ENCODE measurements at places on chromosomes 7 and 10. TPM values are rescaled to one million over a fixed set of nuclear protein-coding genes. Genes with fewer than 3 reads are reported as not detected.

The NAT16 gene
- polyA plus RNA-seq = not detected

The EIF4EBP2 gene
- 71.0 TPM for polyA plus RNA-seq

The SUFU gene
- 27.1 TPM for polyA plus RNA-seq

The SUGCT gene
- 11.9 TPM for polyA plus RNA-seq

The TAS2R4 gene
- polyA plus RNA-seq = 0.73 TPM

- DNase-seq = no peak
Measured at GRCh38 chr7:157462419-157462771, 125.6 kb downstream of the DNAJB6 start.

GRCh38 chr10:32007026-32007425 is 49.2 kb downstream of the KIF5B start:
- no peak for DNase-seq

GRCh38 chr10:77214799-77215198 is 422.8 kb downstream of the KCNMA1 start:
- no peak for DNase-seq

GRCh38 chr7:64882341-64883112 is 20.5 kb upstream of the ZNF273 start:
- no peak for DNase-seq

GRCh38 chr7:138246428-138246827 is 170.2 kb downstream of the AKR1D1 start:
- no peak for DNase-seq

DNA sequence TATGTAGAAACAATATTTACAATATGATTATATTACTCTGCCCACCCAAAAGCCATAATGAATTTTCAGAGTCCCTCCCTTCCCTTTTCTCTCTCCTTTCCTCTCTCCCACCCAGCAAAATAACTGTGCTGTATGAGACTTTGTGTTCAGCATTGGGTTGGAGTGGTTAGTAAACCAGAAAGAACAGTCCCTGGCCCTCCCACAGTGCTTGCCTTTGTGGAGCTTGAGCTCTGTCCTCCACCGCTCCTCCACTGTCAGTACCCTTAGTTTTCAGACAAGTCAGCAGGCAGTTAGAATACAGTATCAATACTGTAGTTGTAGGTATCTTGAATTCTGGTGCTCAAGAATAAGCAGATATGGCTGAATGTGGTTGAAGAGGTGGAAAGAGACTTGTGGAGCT is 92.7 kb downstream of the CDK14 start:
- no peak for DNase-seq

DNA sequence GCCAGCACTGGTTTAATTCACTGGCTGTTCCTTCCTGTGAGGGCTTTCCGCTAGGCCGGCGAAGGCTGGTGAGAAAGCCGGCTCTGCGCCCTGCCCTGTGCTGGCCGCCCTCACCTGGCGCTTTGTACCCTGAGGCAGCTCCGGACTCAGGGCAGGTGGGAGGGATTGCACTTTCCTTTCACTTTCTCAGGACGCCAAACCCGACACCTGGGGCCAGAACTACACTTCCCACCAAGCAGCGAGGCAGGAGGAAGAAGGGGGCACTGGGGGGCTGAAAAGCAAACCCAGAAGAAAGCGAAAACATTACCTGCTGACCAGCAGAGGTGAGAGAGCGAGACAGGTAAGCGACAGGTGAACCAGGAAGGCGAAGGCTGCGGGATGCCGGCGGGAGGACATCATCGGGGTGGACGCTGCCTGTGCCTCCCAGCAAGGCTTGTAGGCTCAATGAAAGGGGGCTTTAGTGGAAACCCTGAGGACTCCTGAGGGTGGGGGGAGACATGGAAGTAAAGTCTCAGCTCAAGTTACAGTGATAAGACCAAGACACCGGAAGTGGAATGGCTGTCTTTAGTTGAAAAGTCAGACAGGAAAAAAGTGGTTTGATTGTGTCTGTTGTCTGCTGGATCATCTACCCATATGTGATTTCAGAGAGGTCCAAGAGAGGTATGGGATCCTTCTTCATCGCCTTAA is at the start of gene RAB19:
Gene RAB19 (plus strand): TSS at position 181 of the 687 bp plus-strand sequence. CDS start 3,589 bp downstream, outside the sequence.
- DNase-seq = peak; percentile 17

DNA sequence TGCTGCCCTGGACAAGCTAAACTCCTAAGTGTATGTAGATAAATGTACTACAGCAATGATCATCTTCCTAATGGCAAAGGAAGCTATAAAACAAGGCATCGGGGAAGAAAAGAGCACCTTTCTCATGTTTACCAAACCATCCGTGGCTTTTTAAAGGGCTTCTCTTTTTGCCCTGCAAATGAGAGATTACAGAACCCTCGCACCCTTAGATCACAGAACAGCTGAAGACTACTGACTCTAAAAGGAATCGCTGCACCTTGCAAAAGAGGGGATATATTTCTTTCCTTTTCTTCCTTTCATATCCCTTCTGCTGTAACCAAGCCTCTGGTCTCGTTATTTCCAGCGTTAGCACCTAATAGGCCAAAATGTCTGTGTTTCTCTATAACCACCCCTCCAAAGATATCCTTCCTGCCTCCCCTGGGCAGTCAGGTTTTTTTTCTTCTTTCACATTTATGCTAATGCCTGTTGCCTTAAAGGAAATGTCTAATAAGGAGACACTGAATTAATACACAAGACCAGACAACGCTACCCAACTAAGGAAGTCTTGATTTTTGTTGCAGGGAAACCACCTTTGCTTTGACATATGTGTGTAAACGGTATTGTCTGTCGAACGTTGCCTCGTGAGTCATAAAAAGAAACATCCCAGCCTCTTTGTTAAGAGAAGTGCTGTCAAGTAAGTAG is 10.5 kb downstream of the ST8SIA6 start:
- no peak for DNase-seq

Measured in left renal cortex interstitium (tissue), 4 donors.